Thoracic aorta (tissue), 2 donors: ENCODE measurements at places on chromosomes 2 and 18.

DNA sequence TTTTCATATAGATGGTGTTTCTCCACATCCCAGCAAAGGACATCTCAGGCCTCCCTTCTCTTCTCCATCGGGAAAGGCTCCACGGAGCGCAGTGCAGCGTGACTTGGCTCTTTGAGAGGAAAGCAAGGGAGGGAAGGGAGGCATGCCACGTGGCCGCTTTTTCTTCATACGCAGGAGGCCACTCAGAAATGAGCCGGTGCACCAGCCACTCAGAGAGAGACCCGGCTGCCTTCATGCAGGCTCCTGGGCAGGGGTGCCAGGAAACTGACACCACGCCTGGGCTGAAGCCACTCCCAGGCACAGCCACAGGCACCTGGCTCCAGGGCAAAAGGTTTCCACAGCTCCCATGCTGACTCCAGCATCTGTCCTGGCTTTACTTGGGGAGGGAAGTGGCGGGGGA lies 11.1 kb upstream of the LOXHD1 start:
- DNase-seq, result no peak
- H3K36me3 ChIP-seq, result no peaks in the 10 kb centered on the region
- H3K27ac ChIP-seq, result no peak overlapping the region
- no peak overlapping the region for H3K4me3 ChIP-seq

- no peaks in the 10 kb centered on the region for H3K36me3 ChIP-seq
- no peak overlapping the region for H3K4me3 ChIP-seq
- DNase-seq, result no peak
These were observed 512.0 kb downstream of the CMPK2 start for GRCh38 chr2:6353669-6354068.

- peak within 1 kb of the TSS; percentile 30 for H3K4me3 ChIP-seq
- peak within 1 kb of the TSS; percentile 45 for H3K27ac ChIP-seq
- H3K4me1 ChIP-seq, result peaks cover 20% of the 10 kb centered on the region
- DNase-seq, result no peak
- no peaks in the 10 kb centered on the region for H3K36me3 ChIP-seq
These were observed at the start of gene RAB17 for GRCh38 chr2:237590272-237591140. RAB17 (minus strand) TSS chr2:237590734; CDS start chr2:237586154, 4,580 bp downstream.

- H3K36me3 ChIP-seq, result no peaks in the 10 kb centered on the region
- H3K4me1 ChIP-seq, result no peaks in the 10 kb centered on the region
- H3K27me3 ChIP-seq, result no peaks in the 10 kb centered on the region
- no peak overlapping the region for H3K27ac ChIP-seq
These were observed 558.4 kb downstream of the PARD3B start for GRCh38 chr2:205103699-205104098.

GRCh38 chr18:67417864-67418523 lies 98.5 kb downstream of the DSEL start:
- DNase-seq, result no peak
- peak overlapping the region; percentile 65 for H3K4me3 ChIP-seq
- H3K27ac ChIP-seq, result peak overlapping the region; percentile 40
- no peaks in the 10 kb centered on the region for H3K27me3 ChIP-seq
- H3K4me1 ChIP-seq, result no peaks in the 10 kb centered on the region
- H3K36me3 ChIP-seq, result no peaks in the 10 kb centered on the region

GRCh38 chr2:9675415-9676351 lies 44.9 kb upstream of the YWHAQ start:
- no peak overlapping the region for H3K27ac ChIP-seq
- no peaks in the 10 kb centered on the region for H3K36me3 ChIP-seq
- no peak overlapping the region for H3K4me3 ChIP-seq
- no peaks in the 10 kb centered on the region for H3K27me3 ChIP-seq

DNA sequence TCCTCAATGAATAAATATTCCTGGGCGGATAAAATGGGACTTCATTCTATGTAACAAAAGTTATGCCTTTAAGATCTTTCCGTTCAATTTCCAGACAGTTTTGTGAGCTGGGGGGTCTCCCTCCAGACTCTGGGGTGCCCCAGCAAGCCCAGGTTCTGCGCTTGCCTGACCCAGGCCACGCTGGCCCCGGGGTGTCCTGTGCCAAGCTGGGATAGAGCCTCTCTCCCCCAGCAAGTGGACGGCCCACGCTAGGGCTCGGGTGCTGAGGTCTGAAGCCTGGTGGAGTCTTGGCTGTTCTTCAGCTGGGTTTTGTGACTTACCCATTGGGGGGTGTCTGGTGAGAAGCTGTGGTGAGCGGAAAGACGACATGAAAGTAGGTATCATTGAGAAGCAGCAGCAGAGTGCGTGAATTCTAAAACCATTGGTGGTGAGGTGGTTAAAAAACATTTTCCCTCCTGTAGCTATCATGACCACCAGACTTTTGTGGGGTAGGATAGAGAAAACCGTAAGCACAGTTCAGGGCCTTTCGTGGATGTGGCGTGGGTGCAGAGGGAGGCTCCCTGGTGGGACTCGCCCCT lies 346.8 kb downstream of the ANAPC1 start:
- no peak for DNase-seq
- H3K27me3 ChIP-seq, result no peaks in the 10 kb centered on the region
- no peak overlapping the region for H3K27ac ChIP-seq
- H3K36me3 ChIP-seq, result no peaks in the 10 kb centered on the region
- H3K4me3 ChIP-seq, result no peak overlapping the region
- peaks cover 8% of the 10 kb centered on the region for H3K4me1 ChIP-seq

GRCh38 chr2:163553601-163554000 lies 182.2 kb downstream of the FIGN start:
- no peak overlapping the region for H3K4me3 ChIP-seq
- no peak for DNase-seq
- no peaks in the 10 kb centered on the region for H3K27me3 ChIP-seq
- H3K36me3 ChIP-seq, result no peaks in the 10 kb centered on the region
- H3K4me1 ChIP-seq, result peaks cover 27% of the 10 kb centered on the region

DNA sequence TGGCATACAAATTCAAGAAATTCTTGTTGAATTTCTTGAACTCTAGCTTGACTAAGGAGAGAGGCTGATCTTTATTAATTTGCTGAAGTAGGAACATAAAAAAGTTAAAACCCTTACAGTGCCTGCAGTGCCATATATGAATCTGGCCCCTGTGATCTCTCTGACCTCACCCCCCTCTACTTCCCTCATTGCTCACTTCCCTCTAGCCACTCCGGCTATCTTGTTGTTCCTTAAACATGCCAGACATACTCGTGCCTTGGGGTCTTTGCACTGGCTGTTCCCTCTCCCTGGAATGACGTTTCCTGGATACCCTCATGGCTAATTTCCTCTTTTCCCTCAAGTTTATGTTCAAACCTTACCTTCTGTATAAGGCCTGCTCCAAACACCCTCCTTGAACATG lies 246.3 kb upstream of the SIX2 start:
- H3K27me3 ChIP-seq, result no peaks in the 10 kb centered on the region
- no peaks in the 10 kb centered on the region for H3K36me3 ChIP-seq
- H3K4me3 ChIP-seq, result no peak overlapping the region

DNA sequence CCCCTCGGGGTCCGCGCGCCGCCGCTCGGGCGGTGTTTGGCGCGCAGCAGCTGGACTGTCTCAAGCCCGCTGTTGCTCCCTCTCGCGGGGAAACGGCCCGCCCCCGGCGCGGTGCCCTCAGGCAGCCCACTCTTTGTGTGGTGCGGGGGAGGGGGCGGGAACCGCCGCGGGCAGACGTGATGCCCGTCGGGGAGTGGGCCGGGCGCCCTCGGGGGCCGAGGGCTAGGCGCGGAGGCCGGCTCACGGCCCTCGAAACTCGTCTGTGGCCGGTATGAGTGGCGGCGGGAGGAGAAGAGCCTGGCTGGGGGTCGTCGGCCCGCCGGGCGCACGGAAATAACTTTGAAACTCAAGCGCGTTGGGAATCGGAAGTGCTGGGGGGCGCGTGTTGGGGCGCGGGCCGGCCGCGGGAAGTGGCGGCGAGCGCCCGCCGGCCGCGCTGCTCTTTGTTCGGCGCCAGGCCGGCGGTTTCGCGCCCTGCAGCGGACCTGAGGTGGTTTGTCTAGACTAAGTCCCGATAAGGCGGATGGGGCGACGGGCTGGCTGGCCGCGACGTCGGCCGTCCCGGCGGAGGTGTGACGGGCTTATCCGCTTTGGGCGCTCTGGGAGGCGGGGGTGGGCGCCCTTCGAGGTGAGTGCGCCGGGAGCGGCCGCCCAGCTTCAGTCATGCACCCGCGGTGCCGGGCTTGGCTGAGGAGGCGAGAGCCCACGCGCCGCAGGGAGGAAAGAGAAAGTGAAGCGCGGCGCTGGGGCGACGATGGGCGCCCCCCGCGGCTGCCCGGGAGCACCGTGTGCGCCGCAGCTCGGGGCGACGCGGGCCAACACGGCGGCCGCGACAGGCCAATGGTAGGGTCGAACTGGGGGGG lies 679 bp downstream of the PTMA start:
- H3K27me3 ChIP-seq, result no peaks in the 10 kb centered on the region
- peaks cover 16% of the 10 kb centered on the region for H3K4me1 ChIP-seq
- DNase-seq, result no peak

DNA sequence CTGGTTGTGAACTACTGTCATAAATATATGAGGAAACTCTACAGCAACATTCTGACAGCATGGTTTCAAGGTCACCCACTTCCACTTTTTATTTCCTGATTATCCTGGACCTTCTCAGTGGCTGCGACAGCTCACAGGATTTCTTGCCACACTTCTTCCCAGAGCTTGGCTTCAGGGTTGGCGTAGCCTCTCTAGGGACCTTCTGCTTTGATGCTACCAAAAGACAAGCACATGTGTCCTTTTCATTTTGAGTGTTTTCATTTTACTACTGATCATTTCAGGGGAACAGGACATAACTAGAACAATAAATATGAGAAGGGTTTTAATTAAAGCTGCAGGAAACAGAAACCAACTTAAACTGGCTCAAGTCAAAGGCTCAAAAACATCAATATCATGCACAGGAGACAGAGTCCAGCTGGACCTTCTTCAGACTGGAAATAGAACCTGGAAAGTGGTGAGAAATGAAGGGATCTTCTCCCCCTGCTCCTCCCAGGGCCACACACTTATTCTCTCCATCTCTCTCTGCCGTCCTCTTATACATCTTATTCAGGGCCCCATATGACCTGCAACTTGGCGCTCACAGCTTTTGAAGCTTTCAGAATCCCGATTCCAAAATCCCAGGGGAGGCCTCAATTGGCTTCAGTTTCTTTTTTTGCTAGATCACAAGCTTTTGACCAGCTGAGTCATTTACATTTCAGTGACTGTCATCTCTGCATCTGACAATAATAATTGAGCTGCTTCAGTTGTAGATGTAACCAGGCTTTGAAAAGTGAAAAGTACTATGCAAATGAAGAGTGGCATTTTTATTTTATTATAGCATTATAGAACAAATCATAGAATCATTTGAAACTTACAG lies 9.7 kb downstream of the VIT start:
- no peaks in the 10 kb centered on the region for H3K27me3 ChIP-seq
- no peak overlapping the region for H3K27ac ChIP-seq
- H3K4me1 ChIP-seq, result no peaks in the 10 kb centered on the region
- H3K4me3 ChIP-seq, result no peak overlapping the region
- H3K36me3 ChIP-seq, result no peaks in the 10 kb centered on the region
- no peak for DNase-seq

- no peak for DNase-seq
- H3K27me3 ChIP-seq, result no peaks in the 10 kb centered on the region
- no peaks in the 10 kb centered on the region for H3K4me1 ChIP-seq
- no peaks in the 10 kb centered on the region for H3K36me3 ChIP-seq
- H3K27ac ChIP-seq, result no peak overlapping the region
These were observed 223.5 kb downstream of the NEDD4L start for GRCh38 chr18:58267493-58267892.

GRCh38 chr2:13114391-13114790 lies 397.7 kb downstream of the TRIB2 start:
- H3K4me1 ChIP-seq, result no peaks in the 10 kb centered on the region
- no peak overlapping the region for H3K27ac ChIP-seq
- no peak overlapping the region for H3K4me3 ChIP-seq
- no peaks in the 10 kb centered on the region for H3K36me3 ChIP-seq

GRCh38 chr18:51066273-51066672 lies 36.3 kb downstream of the SMAD4 start:
- no peak overlapping the region for H3K4me3 ChIP-seq
- H3K4me1 ChIP-seq, result peaks cover 15% of the 10 kb centered on the region
- peaks cover 9% of the 10 kb centered on the region for H3K36me3 ChIP-seq
- no peak for DNase-seq
- H3K27me3 ChIP-seq, result no peaks in the 10 kb centered on the region

- no peak for DNase-seq
- H3K36me3 ChIP-seq, result no peaks in the 10 kb centered on the region
- peaks cover 2% of the 10 kb centered on the region for H3K4me1 ChIP-seq
- H3K27ac ChIP-seq, result no peak overlapping the region
These were observed 54.5 kb upstream of the ROCK2 start for GRCh38 chr2:11398750-11399437.

DNA sequence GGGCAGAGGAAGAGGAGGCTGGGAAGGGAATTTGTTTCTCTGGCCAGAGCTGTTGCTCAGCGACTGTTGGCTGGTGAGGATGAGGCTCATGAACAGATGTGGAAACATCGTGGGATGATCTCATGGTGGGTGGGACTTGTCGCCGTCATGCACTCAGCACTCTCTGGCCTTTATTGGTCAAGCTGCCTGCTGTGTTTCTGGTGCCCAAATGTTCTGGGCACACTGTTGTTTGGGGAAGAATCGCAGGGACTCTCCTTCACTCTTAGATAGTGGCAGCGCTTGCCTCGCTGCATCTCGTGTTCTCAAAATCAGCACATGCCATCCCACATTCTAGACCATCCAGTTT lies 145.6 kb downstream of the AGAP1 start:
- H3K36me3 ChIP-seq, result no peaks in the 10 kb centered on the region
- peaks cover 47% of the 10 kb centered on the region for H3K4me1 ChIP-seq
- DNase-seq, result peak; percentile 64
- peak overlapping the region; percentile 60 for H3K27ac ChIP-seq
- H3K4me3 ChIP-seq, result peak overlapping the region; percentile 5

DNA sequence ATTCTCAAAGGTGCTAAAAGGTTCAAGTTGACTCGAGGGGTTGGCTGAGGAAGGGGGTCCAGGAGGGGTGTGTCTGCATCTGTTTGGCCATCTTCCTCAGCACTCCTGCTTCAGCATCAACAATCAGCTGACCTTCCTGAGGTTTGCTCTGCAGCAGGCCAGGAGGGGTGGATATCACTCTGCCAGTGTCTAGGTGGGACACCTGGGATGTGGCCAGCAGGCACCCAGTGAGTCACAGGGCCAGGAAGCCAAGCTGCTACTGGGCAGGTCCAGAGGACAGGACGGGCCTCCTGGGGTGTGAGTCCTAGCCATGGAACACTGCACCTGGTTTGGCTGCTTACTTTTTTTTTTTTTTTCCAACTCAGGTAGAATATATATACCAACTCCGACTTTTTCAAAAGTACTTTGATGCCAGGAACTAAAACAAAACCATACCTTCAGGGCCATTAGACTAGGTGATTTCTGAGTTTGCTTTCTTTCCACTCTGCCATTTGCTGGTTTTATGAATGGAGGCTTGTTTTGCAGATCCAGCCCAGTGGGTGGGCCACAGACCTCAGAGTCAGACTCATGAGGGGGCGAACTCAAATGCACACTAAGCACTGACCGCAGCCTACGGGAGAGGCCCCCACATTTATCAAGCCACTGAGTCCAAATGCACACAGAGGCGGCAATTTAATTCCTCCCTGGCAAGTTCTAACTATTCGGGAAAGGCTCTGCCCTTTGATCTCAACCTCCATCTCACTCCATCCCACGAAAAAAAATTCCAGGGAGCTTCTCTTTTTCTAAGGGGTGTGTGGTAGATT lies 76.0 kb downstream of the UXS1 start:
- DNase-seq, result no peak
- H3K27ac ChIP-seq, result no peak overlapping the region
- no peaks in the 10 kb centered on the region for H3K27me3 ChIP-seq
- no peaks in the 10 kb centered on the region for H3K4me1 ChIP-seq
- H3K36me3 ChIP-seq, result peaks cover 8% of the 10 kb centered on the region
- no peak overlapping the region for H3K4me3 ChIP-seq
